Esophagus muscularis mucosa (tissue), 4 donors: ENCODE measurements at places on chromosomes 4 and X. TPM values are rescaled to one million over a fixed set of nuclear protein-coding genes. Genes with fewer than 3 reads are reported as not detected.
A peak's percentile ranks its signal among the peaks of the same experiment; 100 is the strongest.

NAA11 gene
- not detected for total RNA-seq

DNA sequence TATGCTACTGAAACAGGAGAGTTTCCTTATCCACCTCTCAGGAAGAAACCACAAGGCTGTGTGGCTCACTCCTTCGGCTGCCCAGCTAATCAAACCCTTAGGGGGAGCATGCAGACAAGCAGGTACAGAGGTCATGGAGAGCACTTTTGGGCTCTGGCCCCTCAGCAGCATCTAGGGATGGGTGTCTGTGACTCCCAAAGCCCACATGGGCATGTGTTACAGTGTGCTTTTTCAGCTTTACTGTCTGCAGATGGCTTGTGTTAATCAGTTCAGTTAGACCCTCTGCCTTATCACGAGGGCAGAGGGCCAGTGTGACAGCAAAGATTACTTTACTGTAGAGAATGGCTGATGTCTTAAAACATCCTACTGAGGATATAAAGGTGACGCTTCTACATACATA is 447.4 kb downstream of the PCDH10 start:
- DNase-seq: no peak
- H3K4me1 ChIP-seq: no peaks in the 10 kb centered on the region
- H3K27ac ChIP-seq: no peak overlapping the region
- H3K27me3 ChIP-seq: no peaks in the 10 kb centered on the region
- no peak overlapping the region for H3K4me3 ChIP-seq

- peaks cover 5% of the 10 kb centered on the region for H3K4me1 ChIP-seq
- no peak for DNase-seq
Observed at GRCh38 chr4:16852228-16852627, 46.2 kb downstream of the LDB2 start.

SLIT2 gene
- total RNA-seq: 88.1 TPM

TMEM31 gene
- total RNA-seq: not detected

TCEANC gene
- 7.1 TPM for total RNA-seq

- no peak for DNase-seq
- no peaks in the 10 kb centered on the region for H3K27me3 ChIP-seq
Observed at GRCh38 chrX:153304988-153305736, 16.4 kb downstream of the PNMA6F start.

RADX gene
- 2.1 TPM for total RNA-seq

- H3K36me3 ChIP-seq: no peaks in the 10 kb centered on the region
- H3K27ac ChIP-seq: no peak overlapping the region
- DNase-seq: no peak
- no peaks in the 10 kb centered on the region for H3K27me3 ChIP-seq
- H3K4me3 ChIP-seq: no peak overlapping the region
- peaks cover 5% of the 10 kb centered on the region for H3K4me1 ChIP-seq
Observed at GRCh38 chr4:26201120-26201519, 119.7 kb upstream of the RBPJ start.

- H3K27ac ChIP-seq: no peak overlapping the region
- DNase-seq: no peak
Observed at GRCh38 chrX:130516123-130516522, 114.3 kb downstream of the RBMX2 start.

- no peaks in the 10 kb centered on the region for H3K36me3 ChIP-seq
- no peak overlapping the region for H3K4me3 ChIP-seq
- no peaks in the 10 kb centered on the region for H3K4me1 ChIP-seq
- H3K27me3 ChIP-seq: no peaks in the 10 kb centered on the region
- no peak for DNase-seq
Observed at GRCh38 chr4:128686032-128686465, 123.5 kb upstream of the JADE1 start.

DNA sequence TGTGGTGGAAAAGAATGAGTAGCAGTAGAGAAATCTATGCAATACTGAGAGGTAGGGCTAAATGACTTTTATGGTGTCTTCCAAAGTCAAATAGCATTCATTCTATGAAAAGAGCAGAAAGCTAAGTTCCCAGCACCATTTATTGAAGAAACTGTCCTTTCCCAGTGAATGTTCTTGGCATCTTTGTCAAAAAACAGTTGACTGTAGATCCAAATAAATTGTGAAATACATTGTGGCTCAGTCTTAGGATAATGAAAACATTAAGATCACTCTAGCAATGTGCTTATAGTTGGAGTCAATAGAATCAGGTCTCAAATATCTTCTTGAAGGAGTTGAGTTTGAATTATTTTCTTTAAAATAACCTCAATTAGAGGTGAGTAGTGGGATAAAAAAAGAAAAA is 19.4 kb downstream of the AREG start:
- no peaks in the 10 kb centered on the region for H3K4me1 ChIP-seq
- no peaks in the 10 kb centered on the region for H3K36me3 ChIP-seq
- no peaks in the 10 kb centered on the region for H3K27me3 ChIP-seq
- H3K27ac ChIP-seq: no peak overlapping the region

GYG2 gene
- total RNA-seq: 18.1 TPM

GRCh38 chrX:41076742-41077141 is 8.5 kb upstream of the USP9X start:
- no peaks in the 10 kb centered on the region for H3K36me3 ChIP-seq
- no peaks in the 10 kb centered on the region for H3K4me1 ChIP-seq
- no peak overlapping the region for H3K4me3 ChIP-seq
- H3K27ac ChIP-seq: no peak overlapping the region
- H3K27me3 ChIP-seq: no peaks in the 10 kb centered on the region
- DNase-seq: no peak

DNA sequence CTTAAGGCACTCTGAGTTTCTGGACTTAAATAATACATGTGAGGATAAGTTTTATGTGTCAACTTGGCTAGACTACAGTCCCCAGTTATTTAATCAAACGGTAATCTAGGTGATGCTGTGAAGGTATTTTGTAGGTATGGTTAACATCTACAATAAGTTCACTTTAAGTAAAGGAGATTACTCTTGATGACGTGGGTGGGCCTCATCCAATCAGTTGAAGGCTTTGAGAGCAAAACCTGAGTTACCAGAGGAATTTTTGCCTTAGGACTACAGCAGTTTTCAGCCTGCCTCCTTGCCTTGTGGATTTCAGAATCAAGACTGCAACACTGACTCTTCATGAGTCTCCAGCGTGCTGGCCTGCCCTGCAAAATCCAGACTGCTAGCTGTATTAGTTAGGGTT is 59.8 kb upstream of the HS6ST2 start:
- H3K27ac ChIP-seq: no peak overlapping the region
- H3K4me3 ChIP-seq: no peak overlapping the region
- no peak for DNase-seq
- H3K36me3 ChIP-seq: no peaks in the 10 kb centered on the region

DNA sequence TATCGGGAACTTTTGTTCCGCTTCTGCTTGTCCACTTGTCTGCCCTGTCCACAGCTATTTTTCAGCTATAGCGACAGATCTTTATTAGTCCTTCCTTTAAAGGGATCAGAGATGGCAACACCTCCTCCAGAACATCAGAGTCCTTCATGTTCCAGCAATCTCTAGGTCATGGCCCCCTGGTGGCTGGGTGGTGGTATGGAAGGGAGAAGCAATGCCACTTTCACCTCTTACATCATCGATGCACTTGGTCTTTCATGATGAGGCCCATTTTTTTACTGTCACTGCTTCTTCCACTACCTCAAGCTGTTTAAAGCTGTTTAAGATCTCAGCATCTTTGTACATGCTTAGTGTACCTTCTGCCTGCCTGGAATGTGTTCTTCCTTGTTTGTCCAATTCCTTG is 106.7 kb downstream of the ARHGAP6 start:
- no peak for DNase-seq
- peaks cover 7% of the 10 kb centered on the region for H3K4me1 ChIP-seq
- no peak overlapping the region for H3K27ac ChIP-seq
- H3K27me3 ChIP-seq: no peaks in the 10 kb centered on the region
- no peaks in the 10 kb centered on the region for H3K36me3 ChIP-seq

GRCh38 chr4:138897811-138898226 is 117.8 kb upstream of the NOCT start:
- no peak overlapping the region for H3K27ac ChIP-seq
- no peaks in the 10 kb centered on the region for H3K27me3 ChIP-seq
- H3K36me3 ChIP-seq: no peaks in the 10 kb centered on the region
- no peak for DNase-seq
- peaks cover 10% of the 10 kb centered on the region for H3K4me1 ChIP-seq
- no peak overlapping the region for H3K4me3 ChIP-seq

DNA sequence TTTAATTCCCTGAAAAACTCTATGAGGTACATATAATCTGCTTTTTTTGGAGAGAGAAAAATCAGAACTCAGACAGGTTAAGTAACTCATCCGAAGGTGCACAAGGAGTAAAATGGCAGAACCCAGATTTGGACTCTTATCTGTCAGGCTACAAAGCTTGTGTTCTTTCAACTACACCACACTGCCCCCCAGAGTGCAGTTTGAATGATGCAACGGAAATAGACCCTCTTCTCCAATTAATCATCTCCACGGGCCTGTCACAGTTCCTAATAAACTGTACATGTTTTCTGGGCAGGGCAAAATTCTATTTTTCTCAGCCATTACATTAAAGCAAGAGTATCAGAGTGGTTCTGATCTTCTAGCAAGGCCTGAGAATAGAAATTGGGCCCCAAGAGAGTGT is 35.3 kb upstream of the DCX start:
- H3K4me1 ChIP-seq: no peaks in the 10 kb centered on the region
- H3K36me3 ChIP-seq: no peaks in the 10 kb centered on the region
- H3K27me3 ChIP-seq: peaks cover 9% of the 10 kb centered on the region
- no peak overlapping the region for H3K4me3 ChIP-seq
- H3K27ac ChIP-seq: no peak overlapping the region

- DNase-seq: no peak
- H3K27ac ChIP-seq: no peak overlapping the region
- H3K27me3 ChIP-seq: no peaks in the 10 kb centered on the region
- no peaks in the 10 kb centered on the region for H3K4me1 ChIP-seq
- H3K4me3 ChIP-seq: no peak overlapping the region
- no peaks in the 10 kb centered on the region for H3K36me3 ChIP-seq
Observed at GRCh38 chr4:96603641-96604040, 763.7 kb downstream of the PDHA2 start.

GRCh38 chr4:107893171-107894137 is 37.9 kb upstream of the CYP2U1 start:
- no peak overlapping the region for H3K4me3 ChIP-seq
- H3K27ac ChIP-seq: peak overlapping the region; percentile 83
- H3K27me3 ChIP-seq: no peaks in the 10 kb centered on the region
- no peak for DNase-seq

OPN1MW gene
- not detected for total RNA-seq

- H3K27ac ChIP-seq: no peak overlapping the region
- no peaks in the 10 kb centered on the region for H3K36me3 ChIP-seq
- no peaks in the 10 kb centered on the region for H3K4me1 ChIP-seq
- DNase-seq: no peak
- no peaks in the 10 kb centered on the region for H3K27me3 ChIP-seq
Observed at GRCh38 chrX:86078650-86079049, 31.3 kb upstream of the CHM start.

DNA sequence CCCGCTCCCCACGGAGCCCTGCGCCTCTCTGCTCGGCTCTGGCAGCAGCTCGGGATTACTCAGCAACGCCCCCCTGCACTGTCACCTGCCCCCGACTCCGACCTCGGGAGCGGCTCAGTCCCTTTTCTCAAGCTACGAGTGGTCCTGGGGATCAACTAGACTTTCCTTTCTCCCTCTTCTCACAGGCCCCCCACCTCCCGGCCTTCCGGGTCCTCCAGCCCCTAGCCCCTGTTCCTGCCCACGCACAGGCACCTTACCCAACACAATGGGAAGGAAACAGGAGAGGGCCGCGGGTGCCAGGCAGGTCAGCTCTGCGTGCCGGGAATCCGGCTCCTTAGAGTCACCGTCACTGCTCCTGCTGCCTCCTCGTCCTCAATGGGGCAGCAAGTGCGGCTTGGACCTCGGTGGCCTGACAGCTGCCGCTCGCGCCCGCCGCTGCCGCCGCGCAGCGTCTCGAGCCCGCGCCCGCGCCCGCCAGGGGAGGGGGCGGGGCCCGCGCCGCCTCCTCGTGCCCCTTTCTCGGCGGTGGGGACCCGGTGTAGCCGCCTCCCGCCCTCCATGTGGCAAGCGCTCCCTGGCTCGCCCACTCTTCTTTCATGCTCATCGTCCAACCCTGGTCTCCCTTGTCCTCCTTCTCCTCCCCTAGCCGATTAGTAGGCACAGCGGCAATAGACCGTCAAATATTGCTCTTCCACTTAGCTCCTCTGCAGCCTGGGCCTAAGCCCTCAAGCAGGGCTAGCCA is at the start of gene RAB9B:
RAB9B (minus strand) TSS at position 455 of the 742 bp plus-strand sequence. CDS start 6,473 bp downstream, outside the sequence.
- H3K27me3 ChIP-seq: no peaks in the 10 kb centered on the region
- peak; percentile 91 for DNase-seq
- no peaks in the 10 kb centered on the region for H3K4me1 ChIP-seq
- peak within 1 kb of the TSS; percentile 64 for H3K4me3 ChIP-seq
- peak within 1 kb of the TSS; percentile 90 for H3K27ac ChIP-seq
- no peaks in the 10 kb centered on the region for H3K36me3 ChIP-seq

DNA sequence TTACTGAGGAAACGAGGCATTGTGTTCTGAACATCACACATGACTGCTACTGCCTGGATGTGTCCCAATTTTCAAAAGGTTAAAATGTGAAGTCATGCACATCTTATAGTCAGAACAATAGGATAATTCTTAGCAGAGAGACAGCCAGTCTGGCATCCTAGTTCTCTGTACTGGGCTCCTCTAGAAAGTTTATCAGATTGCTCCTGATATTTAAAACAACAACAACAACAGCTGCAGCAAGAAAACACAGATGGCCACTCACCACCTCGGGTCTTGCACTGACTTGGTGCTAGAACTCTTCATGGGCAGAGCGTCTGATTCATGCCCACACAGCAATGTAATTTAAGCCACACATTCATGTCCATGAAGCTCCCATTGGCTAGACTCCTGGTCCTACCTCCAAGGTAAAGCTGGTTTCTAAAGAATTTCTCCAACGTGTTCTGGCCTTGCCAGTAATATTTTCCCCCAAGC is 33.3 kb upstream of the SLC2A9 start:
- no peaks in the 10 kb centered on the region for H3K27me3 ChIP-seq
- no peak overlapping the region for H3K4me3 ChIP-seq
- no peaks in the 10 kb centered on the region for H3K36me3 ChIP-seq
- peak; percentile 31 for DNase-seq
- peaks cover 10% of the 10 kb centered on the region for H3K4me1 ChIP-seq
- H3K27ac ChIP-seq: no peak overlapping the region

MAGEB17 gene
- 0.50 TPM for total RNA-seq

GRCh38 chrX:42797651-42798269 is 19.8 kb upstream of the PPP1R2C start:
- DNase-seq: no peak
- no peaks in the 10 kb centered on the region for H3K4me1 ChIP-seq
- no peaks in the 10 kb centered on the region for H3K36me3 ChIP-seq
- no peaks in the 10 kb centered on the region for H3K27me3 ChIP-seq
- no peak overlapping the region for H3K27ac ChIP-seq
